DMS53 (cell line): ENCODE measurements at places on chromosomes 5 and 9.

DNA sequence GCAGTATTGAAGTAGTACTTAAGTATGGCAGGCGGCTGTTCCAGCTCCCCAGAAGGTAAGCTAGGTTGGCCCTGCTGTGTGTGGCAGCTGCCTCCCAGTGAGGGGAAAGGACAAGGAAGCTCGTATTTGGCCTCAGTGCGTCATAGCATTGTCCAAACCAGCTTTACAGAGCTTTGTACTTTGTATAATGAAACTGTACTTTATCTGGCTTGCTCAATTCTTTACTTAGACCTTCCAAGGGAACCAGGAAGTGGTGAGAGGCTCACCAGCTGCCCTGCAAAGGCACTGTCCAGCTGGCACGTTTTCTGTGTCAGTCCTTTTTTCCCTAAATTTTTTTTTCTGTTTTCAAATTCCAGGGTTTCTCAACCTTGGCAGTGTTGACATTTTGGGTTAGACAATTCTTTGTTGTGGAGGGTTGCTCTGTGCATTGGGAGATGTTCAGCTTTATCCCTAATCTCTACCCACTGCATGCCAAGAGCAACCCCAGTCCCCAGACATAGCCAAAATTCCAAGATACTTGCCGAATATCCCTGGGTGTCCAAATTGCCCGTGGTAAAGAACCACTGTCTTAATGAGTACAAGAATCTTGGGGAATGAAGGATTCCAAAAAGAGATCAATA is 474.5 kb downstream of the LRRC70 start:
- DNase-seq, result peak; percentile 65

DNA sequence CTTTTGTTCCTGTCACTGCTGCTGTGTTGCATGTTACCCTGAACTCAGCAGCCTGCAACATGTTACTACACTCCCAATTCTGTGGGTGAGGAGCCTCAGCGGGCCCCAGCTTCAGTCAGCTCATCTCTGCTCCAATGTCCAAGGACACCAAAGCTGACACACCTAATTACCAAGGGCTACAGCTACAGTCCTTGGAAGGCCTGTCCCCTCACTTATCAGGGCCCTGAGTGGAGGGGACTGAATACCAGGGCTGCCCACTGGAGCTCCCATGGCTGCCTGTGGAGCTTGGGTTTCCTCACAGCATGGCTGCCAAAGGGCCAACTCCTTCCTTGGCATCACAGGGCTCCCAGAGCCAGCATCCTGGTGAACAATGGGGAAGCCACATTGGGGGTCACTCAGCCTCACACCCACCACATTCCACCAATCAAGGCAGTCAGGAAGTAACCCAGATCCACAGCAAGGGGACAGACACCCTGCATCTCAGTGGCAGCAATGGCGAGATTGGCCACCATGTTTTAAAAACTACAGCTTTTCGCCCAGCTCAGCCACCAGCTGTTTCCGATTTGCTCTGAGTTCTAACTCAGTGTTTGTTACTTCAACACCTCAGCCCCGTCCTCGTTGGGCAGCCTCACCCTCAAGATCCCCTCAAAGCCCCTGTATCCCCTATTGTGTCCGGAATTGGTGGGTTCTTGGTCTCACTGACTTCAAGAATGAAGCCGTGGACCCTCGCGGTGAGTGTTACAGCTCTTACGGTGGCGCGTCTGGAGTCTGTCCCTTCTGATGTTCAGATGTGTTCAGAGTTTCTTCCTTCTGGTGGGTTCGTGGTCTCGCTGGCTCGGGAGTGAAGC is 18.9 kb downstream of the SEMA4D start:
- no peak for DNase-seq

DNA sequence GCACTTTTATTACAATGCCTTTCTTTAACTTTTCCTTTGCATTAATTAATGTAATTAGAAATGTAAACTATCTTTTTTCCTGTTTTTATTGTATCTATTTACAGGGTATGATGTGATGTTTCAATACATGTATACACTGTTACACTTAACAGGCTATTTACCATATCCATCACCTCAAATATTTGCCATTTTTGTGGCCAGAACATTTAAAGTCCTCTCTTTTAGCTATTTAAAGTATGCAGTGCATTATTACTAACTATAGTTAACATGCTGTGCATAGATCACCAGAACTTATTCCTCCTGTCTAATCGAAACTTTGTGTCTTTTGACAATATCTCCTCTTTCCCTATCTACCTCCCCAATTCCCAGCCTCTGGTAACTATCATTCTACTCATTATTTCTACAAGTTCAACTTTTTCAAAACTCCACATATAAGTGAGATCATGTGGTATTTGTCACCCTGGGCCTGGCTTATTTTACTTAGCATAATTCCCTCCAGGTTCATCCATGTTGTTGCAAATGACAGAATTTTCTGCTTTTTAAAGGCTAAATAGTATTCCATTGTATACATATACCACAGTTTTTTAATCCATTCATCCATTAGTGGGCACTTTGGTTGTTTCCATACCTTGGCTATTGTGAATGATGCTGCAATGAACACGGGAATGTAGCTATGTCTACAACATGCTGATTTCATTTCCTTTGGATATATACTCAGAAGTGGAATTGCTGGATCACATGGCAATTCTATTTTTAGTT is 32.8 kb downstream of the OR2K2 start:
- no peak for DNase-seq

- no peak for DNase-seq
Measured at GRCh38 chr9:137000177-137000930, 4.0 kb upstream of the CLIC3 start.

GRCh38 chr5:35030426-35031100 is 17.2 kb downstream of the AGXT2 start:
- DNase-seq, result peak; percentile 24

DNA sequence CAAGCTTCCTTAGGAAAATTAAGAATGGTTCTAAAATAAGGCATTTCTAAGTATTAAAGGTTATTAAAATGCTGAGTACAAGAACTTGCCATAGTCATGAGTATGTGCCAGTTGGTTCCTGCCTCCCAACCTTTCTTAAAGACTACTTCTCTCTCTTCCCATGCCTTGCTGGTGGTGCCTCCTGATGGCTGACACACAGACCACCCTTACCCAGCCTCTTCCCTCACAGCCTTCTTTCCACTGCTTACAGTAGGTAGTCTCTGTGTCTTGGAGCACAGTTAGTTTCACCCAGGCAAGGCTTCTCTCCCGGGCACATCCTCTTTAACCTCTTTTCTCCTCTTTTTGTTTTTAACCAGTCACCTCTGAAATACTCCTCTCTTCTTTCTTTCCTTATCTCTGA is 20.6 kb upstream of the GPR150 start:
- DNase-seq, result no peak

DNA sequence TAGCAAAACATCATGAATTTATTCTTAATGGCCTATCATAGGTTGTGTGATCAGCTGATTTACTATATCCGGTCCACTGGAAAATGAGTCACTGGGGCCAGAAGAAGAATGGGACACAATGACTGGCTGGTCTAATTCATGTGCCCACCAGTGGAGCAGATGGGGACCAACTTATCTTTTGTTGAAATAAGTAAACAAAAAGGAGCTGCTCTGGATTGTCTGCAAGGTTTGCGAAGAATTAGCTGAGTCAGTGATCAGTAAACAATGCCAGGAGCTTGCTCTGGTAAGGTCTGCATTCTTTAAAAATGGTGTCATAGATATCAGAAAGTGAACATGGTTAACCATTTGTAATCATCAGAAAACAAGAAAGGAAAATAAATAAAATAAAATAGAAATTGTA is 128.0 kb downstream of the RASEF start:
- DNase-seq, result peak; percentile 91

GRCh38 chr5:89343666-89344065 is 460.7 kb upstream of the MEF2C start:
- DNase-seq, result peak; percentile 81
